Left renal cortex interstitium (tissue), 4 donors: ENCODE measurements at places on chromosomes 7 and 10. TPM values are rescaled to one million over a fixed set of nuclear protein-coding genes. Genes with fewer than 3 reads are reported as not detected.

- no peak for DNase-seq
Observed at GRCh38 chr10:104327745-104328645, 10.3 kb downstream of the ITPRIP start.

DNA sequence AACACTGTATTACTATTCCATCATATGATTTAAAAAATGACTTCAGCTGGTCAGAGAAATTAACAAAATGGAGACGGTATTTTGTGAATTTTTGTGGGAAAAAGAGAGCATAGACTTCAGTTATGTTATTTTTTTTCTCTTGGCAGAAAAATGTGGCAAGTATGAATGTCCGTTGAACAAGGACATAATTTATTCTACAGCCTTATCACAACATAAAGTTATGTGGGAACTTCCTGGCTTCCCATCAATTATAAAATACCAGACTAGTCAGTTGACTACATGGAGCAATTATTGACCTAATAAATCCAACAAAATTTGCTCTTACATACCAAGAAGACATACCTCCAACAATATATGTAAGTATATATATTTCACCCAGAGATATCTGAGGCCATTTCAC, 88.6 kb upstream of the PPP1R3A start:
- no peak for DNase-seq

- no peak for DNase-seq
Observed at GRCh38 chr7:85479918-85480643, 293.2 kb upstream of the SEMA3D start.

THSD7A gene
- 76.0 TPM for polyA plus RNA-seq

GNAI1 gene
- polyA plus RNA-seq: 133 TPM
